Neural progenitor cell (in vitro differentiated cells): ENCODE measurements at places on chromosomes 3 and 15.

GRCh38 chr3:18712713-18713576, 287.8 kb upstream of the SATB1 start:
- DNase-seq = no peak

DNA sequence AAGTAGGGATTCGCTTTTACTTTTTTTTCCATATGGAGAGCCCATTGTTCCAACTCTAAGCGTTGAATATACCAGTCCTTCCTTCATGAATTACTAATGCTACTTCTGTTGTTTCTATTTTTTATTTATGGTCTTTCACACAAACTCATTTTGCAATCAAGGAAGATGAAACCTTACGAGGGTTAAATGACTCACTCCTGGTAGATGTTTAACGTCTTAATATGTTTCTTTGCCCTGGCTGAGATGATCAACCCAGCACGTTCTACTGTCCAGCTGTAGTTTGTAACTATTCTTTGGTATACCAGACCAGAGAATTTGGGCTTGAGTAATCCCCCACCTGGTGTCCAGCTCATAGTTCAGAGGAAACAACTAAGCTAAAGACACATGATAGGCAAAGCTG, 23.1 kb downstream of the CDCP1 start:
- no peak for DNase-seq

DNA sequence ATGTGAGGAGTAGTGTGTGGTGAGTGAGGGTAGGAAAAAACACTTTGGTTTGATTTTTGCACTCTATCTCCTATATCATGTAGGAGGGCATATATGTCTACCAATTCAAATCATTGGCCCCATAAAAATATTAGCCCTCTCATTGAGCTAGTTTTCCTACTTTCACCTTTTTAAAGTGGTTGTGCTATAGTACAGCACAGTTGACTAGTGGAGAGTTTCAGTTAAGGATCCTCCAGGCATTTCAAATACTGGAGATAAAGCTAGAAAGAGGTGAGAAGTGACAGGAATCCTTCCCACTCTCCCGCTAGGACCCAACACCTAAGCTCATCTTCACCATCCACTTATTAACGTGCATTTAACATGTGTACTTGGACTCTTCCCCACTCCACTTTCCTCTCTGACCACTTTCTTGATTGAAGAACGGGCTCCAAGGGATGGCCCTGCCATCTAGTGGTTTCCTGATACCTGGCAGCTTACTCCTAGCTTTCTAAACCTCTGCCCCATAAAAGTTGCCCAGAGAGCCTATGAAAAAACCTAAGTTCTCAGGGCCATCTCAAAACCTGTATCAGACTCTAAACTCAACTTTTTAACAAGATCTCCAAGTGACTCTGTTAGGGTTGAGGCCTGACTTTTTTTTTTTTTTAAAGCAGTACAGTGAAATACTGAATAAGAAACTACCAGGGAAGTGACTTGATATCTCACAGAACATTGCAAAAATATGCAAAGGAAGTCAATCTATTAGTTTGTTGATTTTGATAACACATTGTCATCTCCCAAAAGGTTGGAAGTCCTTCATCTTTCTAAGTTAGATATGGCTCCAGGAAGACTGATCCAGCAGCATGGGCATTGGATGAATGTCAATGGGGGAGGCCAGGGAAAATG, 17.9 kb downstream of the IL12A start:
- DNase-seq = peak; percentile 64

DNA sequence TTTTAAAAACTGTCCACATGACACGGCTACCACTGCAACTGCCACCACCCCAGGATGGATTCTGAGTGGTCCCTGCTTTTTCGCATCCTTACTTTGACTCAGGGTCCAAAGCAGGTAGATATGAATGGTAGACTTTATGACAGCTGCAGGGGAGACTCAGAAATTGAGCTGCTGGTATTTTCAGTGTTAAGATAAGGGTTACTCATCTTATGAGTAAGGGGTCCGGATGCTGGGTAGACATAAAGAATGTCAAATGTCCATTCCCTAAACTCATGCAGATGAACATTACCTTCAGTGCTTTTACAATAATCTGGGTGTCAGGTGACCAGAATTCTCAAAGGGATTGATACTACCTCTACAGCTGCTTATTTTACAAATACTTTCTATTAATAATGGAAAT, 25.9 kb upstream of the BBX start:
- DNase-seq = no peak

DNA sequence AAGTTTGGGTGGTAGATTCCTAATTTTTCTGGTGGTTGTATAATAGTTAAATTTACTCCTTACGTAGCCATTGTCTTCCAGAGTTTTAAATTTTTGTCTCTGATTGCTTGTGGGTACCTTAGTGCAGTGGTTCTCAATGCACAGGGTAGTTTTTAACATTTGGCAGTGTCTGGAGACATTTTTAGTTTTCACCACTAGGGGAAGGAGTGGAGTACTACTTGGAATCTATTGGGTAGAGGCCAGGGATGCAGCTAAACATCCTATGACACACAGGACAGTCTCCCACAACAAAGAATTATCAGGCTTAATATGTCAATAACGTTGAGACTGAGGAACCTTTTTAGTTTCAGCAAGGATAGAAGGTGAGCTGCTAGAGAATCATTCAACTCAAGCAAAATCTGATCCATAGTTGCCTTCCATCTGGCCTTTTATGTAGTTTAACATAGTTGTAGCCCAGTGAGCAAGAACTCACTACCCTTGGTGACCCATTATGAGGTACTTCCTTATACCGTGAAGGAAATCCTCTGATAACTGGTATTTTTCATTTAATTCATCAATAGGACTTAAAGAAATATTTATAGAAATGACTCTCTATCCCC, 8.6 kb upstream of the STX19 start:
- DNase-seq = peak; percentile 41
